ENCODE measurements at places on chromosomes 5 and 9. TPM values are rescaled to one million over a fixed set of nuclear protein-coding genes. Genes with fewer than 3 reads are reported as not detected.

The PCDHB7 gene
- 1.1 TPM for total RNA-seq

GRCh38 chr9:26579056-26579455 is 313.5 kb downstream of the CAAP1 start:
- DNase-seq = peak; percentile 3
- no peak overlapping the region for H3K27ac ChIP-seq
- H3K36me3 ChIP-seq = no peaks in the 10 kb centered on the region
- H3K4me1 ChIP-seq = no peaks in the 10 kb centered on the region
- H3K4me3 ChIP-seq = no peak overlapping the region

DNA sequence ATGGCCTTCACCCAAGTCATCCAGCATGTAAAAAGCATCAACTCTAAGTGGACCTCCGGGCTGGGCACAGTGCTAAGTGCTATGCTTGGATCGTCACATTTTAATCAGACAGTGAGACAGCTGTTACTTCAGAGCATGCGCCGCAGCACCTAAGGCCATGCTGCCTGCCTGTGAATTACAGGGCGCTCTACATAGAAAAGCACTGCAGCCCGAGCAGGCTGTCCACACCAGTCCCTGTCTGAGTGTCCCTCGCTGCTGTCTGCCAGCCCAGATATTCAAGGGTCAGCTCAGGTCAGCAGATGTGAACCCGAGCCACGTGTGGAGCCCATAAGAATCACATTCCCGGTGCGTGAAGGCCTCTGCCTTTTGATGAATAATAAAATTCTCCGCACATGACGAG is 37.1 kb downstream of the AK8 start:
- H3K27ac ChIP-seq = no peak overlapping the region
- DNase-seq = no peak
- H3K36me3 ChIP-seq = no peaks in the 10 kb centered on the region
- H3K4me1 ChIP-seq = no peaks in the 10 kb centered on the region
- no peak overlapping the region for H3K4me3 ChIP-seq

GRCh38 chr9:84953797-84954705 is 284.5 kb downstream of the NTRK2 start:
- no peak overlapping the region for H3K27ac ChIP-seq
- H3K27me3 ChIP-seq = peaks cover 16% of the 10 kb centered on the region
- H3K4me3 ChIP-seq = no peak overlapping the region
- peak; percentile 78 for DNase-seq
- no peaks in the 10 kb centered on the region for H3K36me3 ChIP-seq

DNA sequence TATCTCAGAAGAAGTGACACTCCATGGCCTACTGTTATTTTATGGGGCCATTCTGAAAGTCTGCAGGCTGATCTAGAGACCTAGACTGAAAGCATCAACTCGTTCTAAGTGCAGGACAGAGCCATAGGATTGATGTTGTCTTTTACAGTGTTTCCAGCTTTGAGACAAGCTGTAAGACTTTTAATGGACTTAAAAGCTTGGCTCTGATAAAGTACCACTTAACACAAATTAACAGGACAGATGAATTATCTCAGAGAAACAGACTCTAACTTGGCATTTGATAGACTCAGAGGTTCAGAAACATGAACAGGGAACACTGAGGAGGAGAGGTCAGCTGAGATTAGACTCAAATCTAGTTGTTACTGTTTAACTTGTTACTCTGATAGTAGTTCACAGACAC is 203.2 kb downstream of the TLR4 start:
- no peaks in the 10 kb centered on the region for H3K36me3 ChIP-seq
- H3K27me3 ChIP-seq = no peaks in the 10 kb centered on the region
- H3K4me1 ChIP-seq = no peaks in the 10 kb centered on the region
- no peak for DNase-seq
- no peak overlapping the region for H3K27ac ChIP-seq

DNA sequence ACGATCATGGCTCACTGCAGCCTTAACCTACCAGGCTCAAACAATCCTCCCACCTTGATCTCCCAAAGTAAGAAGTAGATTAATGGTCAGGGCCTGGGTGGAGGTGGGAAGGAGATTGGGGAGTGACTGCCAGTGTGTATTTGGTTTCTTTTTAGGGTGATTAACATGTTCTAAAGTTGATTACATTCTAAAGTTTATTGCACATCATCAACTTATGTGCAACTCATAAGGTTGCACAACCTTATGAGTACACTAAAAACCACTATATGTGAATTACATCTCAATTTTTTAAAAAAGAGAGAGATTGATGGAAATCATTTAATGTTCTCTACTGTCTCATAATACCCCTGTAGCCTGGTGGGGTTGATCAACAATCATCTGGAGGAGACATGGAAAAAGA is 218.1 kb downstream of the AOPEP start:
- H3K36me3 ChIP-seq = no peaks in the 10 kb centered on the region
- no peaks in the 10 kb centered on the region for H3K27me3 ChIP-seq
- no peak overlapping the region for H3K27ac ChIP-seq
- no peak overlapping the region for H3K4me3 ChIP-seq
- DNase-seq = no peak

DNA sequence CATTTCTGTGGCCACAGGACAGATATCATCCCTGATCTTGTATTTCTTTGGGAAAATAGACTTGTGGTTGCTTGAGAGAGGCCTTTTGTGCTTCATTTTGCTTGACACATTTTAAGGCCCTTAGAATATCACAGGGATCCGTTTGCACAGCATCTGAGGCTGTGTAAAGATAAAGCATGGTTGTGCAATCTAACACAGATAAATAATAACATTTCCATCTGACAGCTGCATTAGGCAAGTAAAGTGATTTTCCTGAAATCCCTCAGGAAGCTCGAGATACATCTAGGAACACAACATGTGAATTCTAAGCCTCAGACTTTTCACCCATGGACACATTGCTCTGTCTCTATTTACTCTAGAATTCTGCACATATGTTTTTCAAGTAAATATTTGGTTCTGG is 212.8 kb upstream of the ADAMTSL1 start:
- DNase-seq = no peak
- H3K4me1 ChIP-seq = no peaks in the 10 kb centered on the region
- H3K27ac ChIP-seq = no peak overlapping the region
- H3K27me3 ChIP-seq = no peaks in the 10 kb centered on the region

Measured in cardiac muscle cell (in vitro differentiated cells and primary cell).